ENCODE measurements at places on chromosomes 3 and 15.

DNA sequence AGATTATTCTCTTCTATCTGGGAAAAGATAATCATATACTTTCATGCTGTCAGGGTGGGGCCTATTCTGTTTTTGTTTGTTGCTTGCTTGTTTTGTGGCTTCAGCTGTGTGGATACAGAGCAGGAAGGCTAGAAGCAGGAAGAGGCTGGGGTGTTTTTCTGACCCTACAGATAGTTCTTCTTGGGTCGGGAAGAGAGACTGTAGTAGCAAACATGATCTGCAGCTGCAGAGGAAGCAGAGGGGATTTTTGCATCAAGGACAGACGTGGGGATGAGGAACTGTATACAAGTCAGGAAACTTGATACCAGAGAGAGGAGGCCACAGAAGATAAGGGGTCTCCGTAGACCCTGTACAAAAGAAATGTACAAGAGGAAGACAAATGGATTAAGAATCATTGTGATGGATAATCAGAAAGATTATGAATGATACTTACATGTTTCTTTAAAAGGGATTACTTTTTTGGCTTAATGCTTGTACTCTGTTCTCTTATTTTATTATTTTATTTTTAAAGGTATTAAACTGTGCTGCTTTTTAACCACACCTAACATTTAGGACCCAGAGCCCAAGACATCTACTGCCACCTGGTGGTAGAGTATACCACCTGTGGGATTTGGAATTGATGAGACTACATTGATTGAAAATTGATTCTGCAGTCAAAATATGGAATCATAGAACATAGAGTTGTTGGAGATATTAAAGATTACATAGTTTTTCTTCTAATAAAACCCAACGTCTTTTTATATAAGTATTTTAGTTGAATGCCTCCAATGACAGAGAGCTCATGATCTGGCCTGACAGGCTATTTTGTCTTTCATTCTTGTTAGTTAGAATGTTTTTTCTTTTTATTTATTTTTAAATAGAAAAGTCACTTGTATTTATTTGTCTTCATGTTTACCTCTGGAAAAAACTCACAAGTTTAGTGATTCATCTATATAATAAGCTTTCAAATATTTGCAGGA is 87.3 kb upstream of the ROPN1 start:
- no peak for DNase-seq

- no peak for DNase-seq
Measured at GRCh38 chr15:47401427-47401826, 315.9 kb upstream of the SEMA6D start.

- no peak for DNase-seq
Measured at GRCh38 chr3:10157031-10157430, 7.7 kb upstream of the IRAK2 start.

DNA sequence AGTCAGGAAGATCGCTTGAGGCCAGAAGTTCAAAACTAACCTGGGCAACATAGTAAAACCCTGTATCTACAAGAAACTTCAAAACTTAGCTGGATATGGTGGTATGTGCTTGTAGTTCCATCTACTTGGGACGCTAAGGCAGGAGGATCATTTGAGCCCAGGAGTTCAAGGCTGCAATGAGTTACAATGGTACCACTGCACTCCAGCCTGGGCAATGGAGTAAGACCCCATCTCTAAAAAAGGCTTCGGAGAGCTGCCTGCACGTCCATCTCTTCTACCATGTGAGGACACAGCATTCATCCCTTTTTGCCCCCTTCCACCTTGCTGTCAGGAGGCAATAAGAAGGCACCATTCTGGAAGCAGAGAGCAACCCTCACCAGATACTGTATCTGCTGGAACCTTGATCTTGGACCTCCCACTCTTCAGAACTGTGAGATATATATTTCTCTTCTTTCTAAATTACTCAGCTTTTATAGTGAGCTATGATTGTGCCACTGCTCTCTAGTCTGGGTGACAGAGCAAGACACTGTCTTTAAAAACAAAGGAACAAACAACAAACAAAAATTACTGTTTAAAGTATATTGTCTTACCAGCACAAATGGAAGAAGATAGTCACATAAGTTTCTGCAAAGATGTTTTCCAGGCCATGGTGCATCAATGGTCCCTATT is 4.2 kb upstream of the BTLA start:
- DNase-seq, result no peak

DNA sequence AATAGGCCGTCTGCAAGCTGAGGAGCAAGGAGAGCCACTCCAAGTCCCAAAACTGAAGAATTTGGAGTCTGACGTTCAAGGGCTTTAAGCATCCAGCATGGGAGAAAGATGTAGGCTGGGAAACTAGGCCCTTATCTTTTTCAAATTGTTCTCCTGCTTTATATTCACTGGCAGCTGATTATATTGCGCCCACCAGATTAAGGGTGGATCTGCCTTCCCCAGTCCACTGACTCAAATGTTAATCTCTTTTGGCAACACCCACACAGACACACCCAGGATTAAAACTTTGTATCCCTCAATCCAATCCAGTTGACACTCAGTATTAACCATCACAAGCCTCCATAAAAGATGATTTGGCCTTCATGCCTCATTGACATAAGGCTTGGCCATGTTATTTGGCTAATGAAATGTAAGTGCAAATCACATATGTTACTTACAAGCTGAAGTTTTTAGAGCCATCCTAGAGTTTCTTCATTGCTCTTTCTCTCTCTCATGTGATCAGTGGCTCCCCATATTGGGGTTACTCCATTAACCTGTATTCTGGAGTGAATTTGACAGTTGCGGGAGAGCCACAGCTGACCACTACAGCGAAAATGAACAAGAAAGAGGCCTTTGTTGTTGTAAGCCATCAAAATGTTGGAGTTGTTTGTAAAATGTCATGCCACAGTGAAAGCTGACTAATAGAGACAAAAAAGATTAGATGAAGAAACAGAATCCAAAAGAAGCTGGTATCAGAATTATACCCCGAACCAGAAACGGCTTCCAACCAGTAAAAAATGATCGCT is 61.7 kb downstream of the GBE1 start:
- DNase-seq, result no peak

GRCh38 chr3:186883686-186884058 is 41.2 kb downstream of the ADIPOQ start:
- no peak for DNase-seq

DNA sequence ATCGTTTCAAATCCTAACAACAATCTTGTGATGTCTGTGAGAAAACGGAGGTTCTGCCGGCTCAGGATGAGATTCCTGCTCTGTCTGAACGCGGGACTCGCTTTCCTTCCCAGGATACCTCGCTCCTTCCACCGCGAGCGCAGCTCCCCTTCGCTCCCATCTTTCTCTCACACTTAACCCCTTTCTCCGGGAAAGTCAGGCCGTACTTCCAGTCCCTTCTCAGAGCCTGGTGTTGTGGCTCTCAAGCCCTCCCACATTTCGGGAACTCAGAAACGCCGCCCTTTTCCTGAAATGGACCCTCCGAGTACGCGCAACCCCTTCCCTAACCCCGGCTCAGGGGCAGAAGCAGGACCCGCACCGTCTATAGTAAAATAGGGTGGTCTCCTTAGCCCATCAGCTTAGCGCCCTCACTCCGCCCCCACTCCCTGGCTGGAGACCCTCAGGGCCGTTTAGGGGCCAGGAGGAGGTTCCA is 378 bp upstream of the FEM1B start:
- no peak for DNase-seq

GRCh38 chr15:37083610-37084009 is 16.7 kb downstream of the MEIS2 start:
- no peak for DNase-seq

GRCh38 chr3:74420538-74421124 is 193.8 kb downstream of the CNTN3 start:
- DNase-seq, result no peak

DNA sequence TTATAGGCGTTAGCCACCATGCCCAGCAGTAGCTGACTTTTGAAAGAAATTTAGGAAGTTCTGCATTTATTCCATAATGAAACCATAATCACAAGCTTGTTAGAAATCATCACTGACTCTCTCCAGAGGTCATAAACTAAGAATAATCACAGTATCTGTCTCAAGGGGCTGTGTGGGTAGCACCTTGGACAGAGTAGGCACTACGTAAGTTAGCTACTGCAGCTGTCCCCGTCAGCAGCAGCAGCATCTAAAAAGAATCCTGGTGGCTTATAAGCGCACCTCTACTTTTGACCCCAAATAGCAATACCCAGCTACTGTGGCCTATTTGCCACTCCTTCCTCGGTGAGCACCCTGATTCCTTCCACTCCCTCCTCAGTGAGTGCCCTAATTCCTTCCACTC is 57.8 kb upstream of the RPL35A start:
- no peak for DNase-seq

GRCh38 chr3:25706213-25706612 is 41.5 kb upstream of the TOP2B start:
- DNase-seq, result no peak

- no peak for DNase-seq
Measured at GRCh38 chr3:185150561-185150960, 2.3 kb downstream of the C3orf70 start.

DNA sequence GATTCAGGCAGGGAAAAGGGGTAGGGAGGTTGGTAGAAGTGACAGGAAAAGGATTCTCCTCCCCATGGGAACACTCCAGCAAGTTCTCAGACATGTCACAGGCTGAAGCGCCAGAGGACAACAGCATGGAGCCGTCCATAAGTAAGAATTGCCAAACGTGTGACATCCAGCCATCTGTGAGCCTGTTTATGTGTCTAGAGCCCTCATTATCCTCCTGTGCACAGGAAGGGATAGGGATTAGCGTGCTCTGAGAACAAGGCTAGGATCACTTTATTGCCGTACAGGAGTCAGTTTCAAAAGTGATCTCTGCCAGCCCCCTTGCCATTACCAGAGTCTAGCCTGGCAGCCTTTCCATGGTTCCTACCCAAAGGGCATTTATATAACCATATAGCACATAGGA is 549.5 kb downstream of the NTRK3 start:
- no peak for DNase-seq

DNA sequence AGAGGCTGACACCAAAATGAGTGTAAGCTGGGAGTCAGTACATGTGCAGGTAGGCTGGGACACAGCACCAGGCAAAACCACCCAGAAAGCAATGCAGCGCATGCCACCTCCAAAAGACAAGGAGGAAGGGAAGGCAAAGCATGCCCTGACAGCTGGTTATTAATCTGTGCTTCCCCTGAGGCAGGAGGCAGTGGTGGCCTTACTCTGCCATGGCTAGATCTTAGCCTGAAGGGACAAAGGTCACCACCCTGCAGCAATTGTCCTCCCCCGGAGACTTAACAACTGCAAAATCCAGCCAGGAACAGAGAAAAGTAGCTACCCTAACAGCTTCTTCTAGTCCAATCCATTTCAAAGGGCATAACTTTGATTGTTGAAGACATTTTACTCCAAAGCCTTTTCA is 73.7 kb downstream of the PLD1 start:
- no peak for DNase-seq

GRCh38 chr3:62558549-62559112 is 185.3 kb upstream of the FEZF2 start:
- no peak for DNase-seq
